ENCODE measurements at places on chromosomes 2 and 18.

GRCh38 chr2:210662560-210662959, 106.2 kb downstream of the CPS1 start:
- no peak for DNase-seq

GRCh38 chr2:176554101-176555048, 285.1 kb downstream of the MTX2 start:
- DNase-seq, result no peak

DNA sequence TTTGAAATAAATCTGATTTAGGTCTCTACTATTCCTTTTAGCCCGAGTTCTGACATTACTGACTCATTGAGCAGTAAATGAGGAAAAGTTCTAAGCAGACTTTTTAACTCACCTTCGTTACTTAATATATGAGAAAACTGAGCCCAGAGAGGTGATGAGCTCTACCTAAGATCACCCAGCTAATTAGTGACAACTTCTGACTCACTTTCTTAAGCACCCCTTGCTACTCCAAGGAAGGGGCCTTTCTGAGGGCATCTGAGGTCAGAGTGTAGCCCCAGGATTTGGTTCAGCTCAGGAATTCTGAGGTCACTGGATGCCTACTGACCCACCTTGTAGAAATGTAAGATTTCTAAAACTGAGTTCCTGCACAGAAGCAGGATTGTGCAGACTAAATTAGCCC, 102.2 kb upstream of the FZD5 start:
- DNase-seq, result no peak

GRCh38 chr2:121189661-121190381, 95.2 kb downstream of the TFCP2L1 start:
- no peak for DNase-seq

GRCh38 chr18:59839246-59839645, 60.5 kb upstream of the PMAIP1 start:
- no peak for DNase-seq

GRCh38 chr2:191611614-191612013, 66.3 kb upstream of the NABP1 start:
- no peak for DNase-seq

- no peak for DNase-seq
Measured at GRCh38 chr2:196459539-196459938, 180.0 kb upstream of the CCDC150 start.

- no peak for DNase-seq
Measured at GRCh38 chr2:85436836-85437487, 18.4 kb downstream of the SH2D6 start.

- no peak for DNase-seq
Measured at GRCh38 chr18:48621815-48622555, 83.2 kb downstream of the CTIF start.

DNA sequence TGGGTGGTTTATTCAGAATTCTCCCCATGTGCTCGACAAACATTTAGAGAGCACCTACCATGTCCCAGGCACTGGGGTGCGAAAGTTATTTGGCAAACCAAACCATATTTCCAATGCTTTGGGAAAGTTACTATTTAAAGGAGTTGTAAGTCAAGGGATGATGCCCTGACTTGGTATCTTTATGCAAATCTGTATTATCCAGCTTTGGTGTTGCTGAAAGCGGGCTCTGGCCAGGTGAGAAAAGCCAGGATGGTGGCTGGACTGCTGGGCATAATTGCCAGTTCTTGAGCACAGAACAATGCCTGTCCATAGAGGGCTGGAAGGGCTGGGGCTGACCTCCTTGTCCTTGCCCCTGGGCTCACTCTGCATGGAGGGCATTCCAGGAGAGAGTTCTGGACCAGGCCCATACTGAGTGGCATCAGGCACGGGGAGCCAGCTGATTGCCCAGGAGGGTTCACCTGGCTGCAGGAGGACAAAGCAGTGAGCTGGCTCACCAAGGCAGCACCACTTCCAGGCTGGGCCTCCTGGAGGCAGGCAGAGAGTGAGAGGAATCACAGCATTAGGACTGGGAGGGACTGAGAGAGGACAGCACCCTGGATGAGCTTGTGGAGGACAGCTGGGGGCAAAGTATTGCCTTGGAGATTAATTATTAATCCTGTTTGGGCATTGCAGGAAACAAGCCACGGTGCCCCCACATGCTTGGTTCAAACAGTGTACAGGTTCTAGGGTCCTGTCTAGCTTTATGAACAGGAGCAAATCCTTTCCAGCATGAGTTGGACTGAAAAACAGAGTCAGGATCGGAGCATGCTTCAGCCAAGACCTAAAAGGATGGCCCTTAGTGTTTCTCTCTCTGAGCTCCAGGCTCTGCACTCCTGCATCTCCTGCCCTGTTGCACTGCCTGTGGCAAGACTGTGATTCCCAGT, 7.1 kb downstream of the KHK start:
- DNase-seq, result no peak

GRCh38 chr2:63192889-63193774, 142.5 kb downstream of the OTX1 start:
- no peak for DNase-seq

- DNase-seq, result no peak
Measured at GRCh38 chr2:71544919-71545571, 91.7 kb downstream of the DYSF start.

DNA sequence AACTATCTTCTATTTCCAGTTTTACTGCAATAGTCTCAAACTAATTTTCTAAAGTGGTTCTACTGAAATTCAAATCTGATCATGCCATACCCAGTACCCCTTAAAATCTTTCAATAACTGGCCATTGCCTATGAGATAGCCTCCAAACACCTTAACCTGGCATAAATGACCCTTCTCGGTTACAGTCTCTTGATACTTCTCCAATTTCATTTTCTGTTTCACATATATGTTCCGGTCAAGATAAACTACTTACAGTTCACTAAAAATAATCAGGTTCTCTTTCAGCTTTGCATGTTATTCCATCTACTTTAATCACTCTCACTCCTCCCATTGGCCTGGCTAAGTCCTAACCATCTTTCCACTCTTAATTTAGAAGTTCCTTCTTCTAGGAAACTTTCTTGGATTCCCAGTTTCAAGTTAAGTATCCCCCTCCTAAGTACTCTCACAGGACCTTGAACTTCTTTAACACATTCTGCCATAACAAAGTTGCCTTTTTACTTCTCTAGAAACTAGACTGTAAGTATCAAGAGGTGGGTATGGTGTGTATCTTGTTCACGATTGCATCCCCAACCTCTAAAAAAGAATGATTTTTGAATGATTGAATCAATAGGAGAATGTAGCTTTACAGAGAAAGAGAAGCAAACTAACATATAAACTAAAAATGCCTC, 110.2 kb upstream of the RBBP8 start:
- no peak for DNase-seq

- DNase-seq, result no peak
Measured at GRCh38 chr2:206520450-206520849, 77.1 kb downstream of the ADAM23 start.

- DNase-seq, result no peak
Measured at GRCh38 chr2:24986372-24986771, 14.6 kb upstream of the DNAJC27 start.

GRCh38 chr2:65281627-65282351, 54.2 kb downstream of the ACTR2 start:
- DNase-seq, result no peak

- DNase-seq, result no peak
Measured at GRCh38 chr18:49009661-49010060, 58.9 kb upstream of the SMAD7 start.

- DNase-seq, result no peak
Measured at GRCh38 chr18:58117786-58118403, 73.9 kb downstream of the NEDD4L start.

- DNase-seq, result no peak
Measured at GRCh38 chr2:19709553-19709952, 192.2 kb downstream of the TTC32 start.

GRCh38 chr18:47448956-47449355, 197.5 kb upstream of the SKOR2 start:
- no peak for DNase-seq

GRCh38 chr2:72554381-72554780, 271.5 kb downstream of the EXOC6B start:
- no peak for DNase-seq

- no peak for DNase-seq
Measured at GRCh38 chr2:230935130-230935430, 10.0 kb upstream of the GPR55 start.

DNA sequence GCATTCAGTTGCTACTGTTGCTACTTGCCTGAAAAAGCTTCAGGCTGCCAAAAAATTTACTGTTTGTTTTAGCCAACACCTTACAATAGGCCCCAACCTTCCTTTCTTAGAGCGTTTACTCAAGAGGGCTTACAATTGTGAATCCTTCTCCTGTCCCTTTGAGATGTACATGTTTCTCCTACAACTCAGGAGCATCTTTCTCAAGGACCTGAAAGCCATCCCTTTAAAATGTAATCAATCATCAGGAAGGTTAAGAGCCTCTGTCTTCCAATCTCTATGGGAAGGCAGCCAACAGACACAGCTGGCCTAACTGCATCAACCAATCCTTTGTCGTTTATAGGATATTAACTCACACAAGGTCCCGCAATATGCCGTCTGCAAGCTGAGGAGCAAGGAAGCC, 3.4 kb upstream of the IER3IP1 start:
- no peak for DNase-seq

- DNase-seq, result no peak
Measured at GRCh38 chr2:149556452-149556851, 31.1 kb downstream of the MMADHC start.

- no peak for DNase-seq
Measured at GRCh38 chr2:168956392-168956791, 55.3 kb downstream of the G6PC2 start.

GRCh38 chr18:63192126-63192884, 127.3 kb downstream of the BCL2 start:
- DNase-seq, result no peak

DNA sequence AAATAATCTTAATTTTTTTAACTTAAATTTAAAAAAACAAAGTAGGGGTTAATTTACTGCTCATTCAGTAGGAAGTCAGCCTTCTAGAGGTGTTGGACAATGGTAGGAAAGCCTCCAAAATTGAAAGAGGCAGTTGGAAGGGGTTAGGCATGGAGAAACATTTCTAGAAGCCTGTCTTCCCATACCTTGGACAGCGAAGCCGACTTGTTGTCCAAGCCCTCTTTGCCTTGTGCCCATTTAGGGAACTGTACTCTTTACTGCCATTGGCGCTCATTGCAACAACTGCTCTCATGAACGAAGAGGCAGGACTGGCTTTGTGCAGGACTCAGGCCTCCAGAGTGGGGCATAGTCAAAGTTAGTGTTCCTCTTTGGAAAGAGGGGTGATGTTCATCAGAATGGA, 333.3 kb downstream of the HRH4 start:
- DNase-seq, result no peak

DNA sequence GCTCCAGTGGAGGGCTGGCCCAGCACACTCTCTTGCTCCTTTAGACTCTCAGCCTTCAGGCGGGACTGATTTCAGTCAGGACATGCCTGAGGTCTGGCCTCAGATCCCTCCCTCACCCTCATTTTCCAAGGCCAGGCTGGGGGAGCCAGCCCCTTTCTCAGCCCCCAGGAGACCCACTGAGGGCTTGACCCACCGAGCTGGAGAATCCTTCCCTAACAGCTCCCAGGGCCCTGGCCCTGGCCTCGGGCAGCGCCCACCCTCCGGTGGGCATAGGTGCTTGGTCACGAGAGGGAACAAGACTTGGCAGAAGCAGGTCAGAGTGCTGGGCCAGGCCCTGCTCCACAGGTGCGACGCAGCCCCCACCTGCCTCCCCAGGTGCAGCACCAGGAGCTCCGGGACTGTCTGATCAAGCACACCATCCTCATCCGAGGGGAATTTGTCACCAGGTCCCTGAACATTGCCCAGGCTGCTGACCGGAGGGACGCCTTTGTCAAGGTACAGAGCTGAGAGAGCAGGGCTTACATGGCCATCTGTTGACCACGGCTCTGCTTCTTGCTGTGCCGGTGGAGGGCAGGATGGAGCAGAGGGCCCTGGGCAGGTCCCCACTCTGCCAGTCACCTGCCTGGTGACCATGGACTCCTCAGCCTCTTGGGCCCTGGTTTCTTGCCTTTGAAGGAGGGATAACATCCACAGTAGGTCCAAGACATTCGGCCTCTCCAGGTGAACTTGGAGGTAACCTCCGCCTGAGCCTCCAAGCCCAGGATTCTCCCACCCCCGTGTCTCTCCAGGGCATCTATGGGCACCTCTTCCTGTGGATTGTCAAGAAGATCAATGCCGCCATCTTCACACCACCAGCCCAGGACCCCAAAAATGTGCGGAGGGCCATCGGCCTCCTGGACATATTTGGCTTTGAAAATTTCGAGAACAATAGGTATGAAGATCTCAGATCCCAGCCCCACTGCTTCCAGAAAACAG, 46.3 kb downstream of the MYO7B start:
- DNase-seq, result no peak

- no peak for DNase-seq
Measured at GRCh38 chr2:174337337-174338146, 2.8 kb downstream of the SP9 start.

- no peak for DNase-seq
Measured at GRCh38 chr18:22106536-22107292, 62.7 kb upstream of the GATA6 start.

- no peak for DNase-seq
Measured at GRCh38 chr2:188819011-188819410, 155.2 kb upstream of the COL3A1 start.

DNA sequence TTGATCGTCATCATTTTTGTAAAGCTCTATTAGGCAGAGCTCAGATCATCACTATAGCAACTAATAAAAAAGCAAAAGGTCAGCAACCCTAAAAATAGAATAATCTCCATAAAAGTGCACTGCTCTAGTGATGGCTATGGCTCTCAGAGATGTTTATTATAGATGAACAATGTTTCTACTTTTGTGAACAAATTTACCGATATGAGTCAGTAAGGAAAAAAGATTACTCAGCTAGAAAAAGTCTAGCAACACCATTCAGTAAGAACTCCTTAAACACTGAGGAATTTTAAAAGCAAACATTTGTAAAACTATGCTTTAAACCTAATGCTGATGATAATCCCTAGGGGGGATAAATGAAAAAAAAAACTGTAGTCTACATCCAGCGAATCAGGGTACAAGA, 69.6 kb downstream of the ACVR1C start:
- no peak for DNase-seq

DNA sequence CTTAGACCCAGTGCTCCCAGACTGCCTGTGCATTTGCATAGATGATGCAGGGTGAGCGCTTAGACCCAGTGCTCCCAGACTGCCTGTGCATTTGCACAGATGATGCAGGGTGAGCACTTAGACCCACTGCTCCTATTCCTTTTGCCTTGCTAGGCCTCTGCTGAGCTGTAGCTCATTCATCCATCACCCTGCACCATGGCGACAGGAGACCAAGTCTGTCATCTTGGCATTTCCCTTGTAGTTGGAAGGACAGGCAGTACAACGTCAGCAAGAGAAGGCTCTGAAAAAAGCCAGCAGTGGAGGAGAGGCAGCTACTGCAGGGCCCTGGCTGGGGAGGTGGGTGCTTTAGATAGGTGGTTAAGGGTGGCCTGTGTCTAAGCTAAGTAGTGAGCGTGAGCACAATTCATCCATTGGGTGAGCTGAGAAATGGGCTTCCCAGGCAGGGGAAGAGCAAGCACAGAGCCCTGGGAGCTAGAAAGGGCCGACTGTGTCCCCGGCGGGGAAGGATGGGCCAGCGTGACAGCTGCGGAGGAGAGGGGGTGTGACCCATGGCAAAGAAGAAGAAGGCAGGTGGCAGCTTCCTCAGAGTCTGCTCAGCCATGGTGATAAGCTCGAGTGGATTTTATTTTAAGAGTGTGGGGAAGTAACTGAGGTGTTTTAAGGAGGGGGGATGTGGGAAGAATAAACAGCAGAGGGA, 108.8 kb downstream of the LPIN1 start:
- no peak for DNase-seq

Measured in iPS DF 19.7 (cell line).